Effector CD4-positive, alpha-beta T cell (primary cell): ENCODE measurements at places on chromosomes 7 and 10.

DNA sequence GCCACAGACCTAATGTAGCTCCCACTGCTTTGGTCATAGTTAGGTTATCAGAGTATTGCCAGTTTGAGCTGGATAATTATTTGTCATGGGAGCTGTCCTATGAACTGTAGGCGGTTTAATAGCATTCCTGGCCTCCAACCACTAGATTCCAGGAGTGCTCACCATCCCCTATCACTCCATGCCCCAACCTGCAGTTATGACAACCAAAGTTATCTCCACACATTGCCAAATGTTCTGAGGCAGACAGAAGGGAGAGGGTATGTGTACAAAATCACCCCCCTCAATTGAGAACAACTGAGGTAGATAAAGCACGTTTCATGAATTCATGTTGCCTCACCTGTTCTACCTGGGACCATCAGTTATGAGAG, 119.0 kb upstream of the CACUL1 start:
- DNase-seq: no peak

GRCh38 chr10:4067931-4068561, 283.0 kb upstream of the KLF6 start:
- no peak for DNase-seq

GRCh38 chr7:84462259-84462658, 267.7 kb upstream of the SEMA3A start:
- DNase-seq: no peak

- no peak for DNase-seq
Observed at GRCh38 chr7:26101361-26102151, 50.4 kb upstream of the NFE2L3 start.

- no peak for DNase-seq
Observed at GRCh38 chr10:72081210-72081609, 7.1 kb downstream of the SPOCK2 start.

GRCh38 chr10:118042336-118042735, 4.4 kb downstream of the RAB11FIP2 start:
- DNase-seq: no peak
